ENCODE measurements at places on chromosomes 7 and 10. TPM values are rescaled to one million over a fixed set of nuclear protein-coding genes. Genes with fewer than 3 reads are reported as not detected.

SRGN gene
- 19.4 TPM for total RNA-seq

DNA sequence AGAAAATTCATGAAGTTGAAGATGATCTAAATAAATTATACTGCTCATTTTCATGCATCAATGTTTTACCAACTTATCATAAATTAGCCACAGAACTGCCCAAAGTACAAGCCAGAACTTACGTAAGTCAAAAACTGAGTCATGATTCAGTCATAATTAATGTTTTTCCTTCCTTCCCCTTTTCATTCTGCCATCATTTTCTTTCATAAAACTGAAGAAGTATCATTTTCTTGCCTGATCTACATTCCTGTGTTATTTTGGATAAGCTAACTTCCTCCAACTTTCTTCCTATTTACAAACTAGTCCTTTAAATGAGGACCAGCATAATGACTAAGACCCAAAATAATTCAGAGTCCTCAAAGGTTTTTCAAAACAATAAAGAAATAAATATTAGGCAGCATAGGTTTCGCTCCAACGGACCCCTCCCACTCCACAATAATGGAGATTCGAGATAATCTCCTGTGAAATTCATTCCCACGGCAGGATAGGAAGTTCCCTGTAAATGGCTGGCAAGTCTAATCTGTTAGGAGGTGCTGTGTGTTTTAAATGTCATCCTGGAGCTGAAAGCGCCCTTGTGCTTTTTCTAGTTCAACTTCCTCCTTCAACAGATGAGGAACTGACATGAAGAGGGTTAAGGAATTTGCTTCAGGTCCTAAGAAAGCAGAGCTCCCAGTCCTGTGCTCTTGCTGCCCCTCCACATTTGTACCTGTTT lies 218.9 kb downstream of the DOCK4 start:
- no peak overlapping the region for H3K27ac ChIP-seq
- no peak overlapping the region for H3K4me3 ChIP-seq
- H3K4me1 ChIP-seq, result no peaks in the 10 kb centered on the region
- no peaks in the 10 kb centered on the region for H3K36me3 ChIP-seq
- no peak for DNase-seq

DNA sequence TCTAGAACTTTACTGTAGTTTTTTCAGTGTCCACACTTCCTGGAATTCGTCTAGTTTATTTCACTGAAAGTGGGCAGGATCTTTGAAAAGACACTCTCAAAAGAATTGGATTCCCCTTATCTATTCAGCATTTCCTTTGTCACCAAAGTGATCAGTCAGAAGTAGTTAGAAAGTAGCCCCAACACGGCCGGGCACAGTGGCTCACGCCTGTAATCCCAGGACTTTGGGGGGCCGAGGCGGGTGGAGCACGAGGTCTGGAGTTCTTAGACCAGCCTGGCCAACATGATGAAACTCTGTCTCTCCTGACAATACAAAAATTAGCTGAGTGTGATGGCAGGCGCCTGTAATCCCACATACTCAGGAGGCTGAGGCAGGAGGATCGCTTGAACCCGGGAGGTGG lies 69.0 kb upstream of the KMT2C start:
- no peaks in the 10 kb centered on the region for H3K4me1 ChIP-seq
- H3K27ac ChIP-seq, result no peak overlapping the region
- no peaks in the 10 kb centered on the region for H3K36me3 ChIP-seq
- no peak overlapping the region for H3K4me3 ChIP-seq

DNA sequence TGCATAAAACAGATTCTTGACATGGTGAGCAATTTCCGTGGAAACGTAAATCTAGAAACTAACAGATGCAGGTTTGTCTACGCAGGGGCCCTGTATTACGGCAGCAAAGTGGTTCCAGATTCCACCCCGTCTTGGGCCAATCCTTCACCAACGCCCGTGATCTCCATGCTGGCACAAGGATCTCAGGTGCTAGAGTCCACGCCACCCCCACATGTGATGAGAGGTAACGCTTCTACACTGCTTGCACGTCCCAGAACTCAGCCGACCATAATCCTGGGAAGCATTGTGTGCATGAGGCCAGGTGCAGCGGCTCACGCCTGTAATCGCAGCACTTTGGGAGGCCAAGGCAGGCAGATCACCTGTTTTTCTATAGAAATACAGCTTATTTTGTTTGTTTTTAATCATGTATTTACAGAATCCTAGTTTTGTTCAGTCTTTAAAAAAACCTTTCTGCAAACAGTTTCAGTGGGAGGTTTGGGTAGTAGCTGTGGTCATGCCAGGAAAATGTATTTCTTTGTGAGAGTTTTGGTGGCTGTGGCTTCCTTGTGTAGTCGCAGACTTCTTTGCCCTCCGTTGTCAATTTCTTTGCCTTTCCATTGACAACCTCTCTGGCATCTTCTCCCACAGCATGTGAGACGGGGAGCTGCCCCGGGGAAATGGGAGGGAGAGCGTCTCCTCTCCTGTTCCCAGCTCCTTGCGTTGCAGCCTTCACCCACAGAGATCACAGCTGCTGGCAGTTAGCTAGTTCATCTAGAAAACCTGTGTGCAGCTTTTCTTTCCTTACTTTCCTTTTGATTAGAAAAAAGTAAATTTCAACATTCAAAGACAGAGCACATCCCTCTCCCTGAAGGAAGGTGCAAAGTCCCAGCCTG lies 35.7 kb downstream of the ITIH2 start:
- H3K27me3 ChIP-seq, result no peaks in the 10 kb centered on the region
- H3K4me3 ChIP-seq, result no peak overlapping the region
- DNase-seq, result no peak
- no peaks in the 10 kb centered on the region for H3K36me3 ChIP-seq
- H3K27ac ChIP-seq, result no peak overlapping the region

ATOH7 gene
- 0.54 TPM for total RNA-seq

MAPK8 gene
- total RNA-seq, result 69.3 TPM

FAM25A gene
- total RNA-seq, result not detected

LBX1 gene
- not detected for total RNA-seq

GRCh38 chr10:86402283-86402941 lies 35.8 kb upstream of the GRID1 start:
- DNase-seq, result no peak
- H3K4me3 ChIP-seq, result no peak overlapping the region
- no peak overlapping the region for H3K27ac ChIP-seq
- H3K4me1 ChIP-seq, result peaks cover 10% of the 10 kb centered on the region
- H3K36me3 ChIP-seq, result no peaks in the 10 kb centered on the region

PIP gene
- total RNA-seq, result not detected

CFTR gene
- total RNA-seq, result 36.4 TPM

DNA sequence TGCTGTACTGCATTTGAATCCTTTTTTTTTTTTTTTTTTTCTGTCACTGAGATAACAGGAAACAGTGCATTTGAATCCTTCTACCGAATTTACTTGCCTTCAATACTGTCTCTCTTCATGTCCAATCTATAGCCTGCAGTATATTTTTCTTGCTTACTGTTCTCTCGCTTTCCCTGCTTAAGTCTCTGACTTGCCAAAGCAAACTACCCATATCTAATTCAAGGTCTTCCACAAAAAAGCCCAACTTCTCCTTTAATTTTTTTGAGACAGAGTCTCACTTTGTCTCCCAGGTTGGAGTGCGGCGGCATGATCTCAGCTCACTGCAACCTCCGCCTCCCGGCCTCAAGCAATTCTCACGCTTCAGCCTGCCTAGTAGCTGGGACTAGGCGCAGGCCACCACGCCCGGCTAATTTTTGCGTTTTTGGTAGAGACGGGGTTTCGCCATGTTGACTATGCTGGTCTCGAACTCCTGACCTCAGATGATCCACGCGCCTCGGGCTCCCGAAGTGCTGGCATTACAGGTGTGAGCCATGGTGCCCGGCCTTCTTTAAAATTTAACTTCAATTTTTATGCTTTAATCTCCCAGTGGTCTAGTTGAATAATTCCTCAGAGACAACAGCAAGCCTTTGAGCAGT lies 882 bp downstream of the PDCD11 start:
- no peak overlapping the region for H3K27ac ChIP-seq

RPEL1 gene
- total RNA-seq, result 0.88 TPM

ENTPD1 gene
- 73.4 TPM for total RNA-seq

SPDYE5 gene
- not detected for total RNA-seq

GRCh38 chr10:118974951-118975350 lies 54.6 kb upstream of the NANOS1 start:
- no peaks in the 10 kb centered on the region for H3K27me3 ChIP-seq
- no peak overlapping the region for H3K27ac ChIP-seq
- DNase-seq, result no peak
- no peak overlapping the region for H3K4me3 ChIP-seq

RASSF4 gene
- 62.7 TPM for total RNA-seq

DNA sequence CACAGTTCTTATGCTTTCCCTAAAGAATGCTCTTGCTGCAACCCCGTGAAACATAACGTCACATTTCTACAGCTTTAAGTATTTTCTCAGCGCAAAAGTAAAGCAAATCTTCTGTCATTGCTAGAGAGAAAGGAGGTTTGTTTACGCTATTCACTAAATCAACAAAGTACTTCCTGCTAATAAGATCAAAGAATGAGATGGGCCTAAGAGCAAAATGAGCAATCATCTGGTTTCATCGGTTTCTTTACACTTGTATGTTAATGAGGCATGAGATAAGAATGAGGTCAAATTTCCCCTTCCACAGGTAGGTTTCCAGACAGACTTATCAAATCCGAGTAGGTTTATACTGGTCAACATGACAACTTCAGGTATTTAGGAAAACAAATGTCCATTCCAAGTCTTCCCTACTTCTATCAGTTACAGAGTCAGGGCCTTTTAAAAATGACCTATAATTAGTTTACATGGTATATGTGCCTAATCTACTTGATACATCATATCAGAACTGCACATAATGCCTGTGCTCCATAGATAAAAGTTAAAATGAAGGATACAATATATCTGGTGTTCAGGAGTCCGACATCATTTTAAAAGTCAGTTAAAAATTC lies 8.4 kb downstream of the USP6NL start:
- H3K27me3 ChIP-seq, result no peaks in the 10 kb centered on the region
- H3K4me3 ChIP-seq, result no peak overlapping the region
- no peak overlapping the region for H3K27ac ChIP-seq
- H3K36me3 ChIP-seq, result no peaks in the 10 kb centered on the region
- DNase-seq, result no peak

- H3K4me3 ChIP-seq, result no peak overlapping the region
- no peaks in the 10 kb centered on the region for H3K4me1 ChIP-seq
- H3K27ac ChIP-seq, result no peak overlapping the region
- H3K36me3 ChIP-seq, result no peaks in the 10 kb centered on the region
- DNase-seq, result no peak
These were observed 95.7 kb downstream of the BICC1 start for GRCh38 chr10:58608351-58608750.

DNA sequence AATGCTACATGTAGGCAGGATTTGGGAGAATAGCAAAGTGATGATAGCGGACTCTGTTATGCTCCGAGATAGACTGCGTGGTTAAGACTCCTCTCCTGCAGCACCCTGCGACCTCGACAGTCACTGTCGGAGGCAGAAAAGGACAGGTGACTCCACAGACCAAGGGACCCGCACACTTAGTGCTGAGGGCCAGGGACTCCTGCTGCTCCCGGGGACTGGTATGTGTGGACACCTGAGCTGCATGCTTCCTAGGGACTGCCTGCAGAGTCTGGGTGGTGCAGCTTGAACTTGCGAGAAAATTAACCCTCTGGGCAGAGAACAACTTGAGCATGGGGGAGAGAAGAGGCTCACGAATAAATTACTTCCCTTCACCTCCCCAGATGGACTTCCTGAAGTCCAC lies 407.1 kb upstream of the PFKP start:
- DNase-seq, result no peak
- no peak overlapping the region for H3K4me3 ChIP-seq
- H3K4me1 ChIP-seq, result no peaks in the 10 kb centered on the region
- no peak overlapping the region for H3K27ac ChIP-seq

DNA sequence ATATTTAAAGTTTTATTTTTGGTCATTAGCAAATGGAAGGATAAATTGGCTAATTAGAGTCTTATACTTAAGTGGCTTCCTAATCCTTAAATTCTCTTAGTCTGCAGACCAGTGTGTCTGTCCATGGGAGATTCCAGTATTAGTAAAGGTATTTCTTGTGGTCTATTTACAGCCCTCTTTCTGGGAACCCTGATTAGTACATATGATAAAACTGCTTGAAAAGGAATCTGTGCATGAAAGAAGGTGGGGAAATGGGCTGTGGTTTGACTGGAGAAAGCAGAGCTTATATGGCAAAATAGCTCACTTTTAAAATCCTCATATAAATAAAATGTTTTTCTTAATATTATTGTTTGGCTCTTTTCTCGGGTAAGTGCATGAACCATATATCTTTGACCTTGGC lies 124.5 kb upstream of the RHOBTB1 start:
- no peaks in the 10 kb centered on the region for H3K4me1 ChIP-seq
- no peak overlapping the region for H3K4me3 ChIP-seq
- H3K36me3 ChIP-seq, result no peaks in the 10 kb centered on the region
- H3K27me3 ChIP-seq, result no peaks in the 10 kb centered on the region

EFCAB10 gene
- not detected for total RNA-seq

DNA sequence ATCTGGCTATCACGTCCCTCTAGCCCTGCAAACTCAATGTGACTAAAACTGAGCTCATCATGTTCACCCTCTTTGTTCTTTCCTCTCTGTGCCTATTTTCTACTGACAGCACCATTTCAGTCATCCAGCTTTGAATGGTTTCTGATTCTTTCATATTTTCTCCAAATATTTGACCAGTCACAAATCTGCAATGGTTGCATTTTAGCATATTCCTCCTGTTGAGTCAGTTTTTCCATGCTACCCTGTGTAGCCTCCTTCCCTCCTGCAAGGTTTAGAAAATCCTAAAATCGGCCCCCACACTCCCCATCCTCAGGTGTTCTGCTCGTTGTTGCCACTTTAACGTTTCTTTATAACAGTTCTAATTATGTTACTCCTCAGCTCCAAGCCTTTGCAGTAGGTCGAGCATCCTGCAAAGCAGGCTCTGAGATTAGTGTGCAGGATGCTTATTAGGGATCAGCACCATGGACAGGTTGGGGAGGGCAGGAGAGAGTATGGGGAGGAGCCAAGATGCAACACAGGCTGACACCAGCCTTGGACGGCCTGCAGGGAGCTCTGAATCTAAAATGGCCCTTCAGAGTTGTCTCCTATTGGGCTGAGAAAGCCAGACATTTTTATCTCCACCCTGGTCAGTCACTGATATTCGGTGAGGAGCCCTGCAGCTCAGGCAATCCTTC lies 531.0 kb upstream of the COBL start:
- DNase-seq, result no peak
- H3K4me1 ChIP-seq, result no peaks in the 10 kb centered on the region
- H3K4me3 ChIP-seq, result no peak overlapping the region
- no peak overlapping the region for H3K27ac ChIP-seq

DNA sequence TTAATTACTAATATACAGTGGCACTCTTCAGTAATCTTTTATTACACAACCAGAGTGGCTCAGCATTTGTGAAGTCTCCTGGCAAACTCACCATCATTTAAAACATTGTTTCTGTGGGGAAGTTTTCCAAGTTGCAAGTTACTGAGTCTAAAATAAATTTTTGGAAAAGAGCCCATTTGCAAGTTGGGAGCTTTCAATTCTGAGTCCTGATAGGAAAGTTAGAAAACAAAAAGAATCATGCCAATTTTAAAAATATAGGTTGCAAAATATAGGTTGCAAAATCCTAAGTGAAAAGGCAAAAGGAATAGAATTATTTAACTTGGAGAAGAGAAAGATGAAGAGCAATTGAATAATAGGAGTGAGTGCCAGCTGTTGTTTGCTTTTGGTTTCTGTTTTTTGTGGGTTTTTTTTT lies 378.8 kb upstream of the C7orf33 start:
- no peak overlapping the region for H3K4me3 ChIP-seq
- no peak for DNase-seq
- H3K4me1 ChIP-seq, result no peaks in the 10 kb centered on the region
- no peaks in the 10 kb centered on the region for H3K36me3 ChIP-seq

- DNase-seq, result no peak
- no peak overlapping the region for H3K4me3 ChIP-seq
- no peak overlapping the region for H3K27ac ChIP-seq
- H3K27me3 ChIP-seq, result no peaks in the 10 kb centered on the region
- H3K4me1 ChIP-seq, result no peaks in the 10 kb centered on the region
These were observed 190.0 kb upstream of the ZWINT start for GRCh38 chr10:56551037-56551436.
